ENCODE measurements at places on chromosomes 4 and X.

DNA sequence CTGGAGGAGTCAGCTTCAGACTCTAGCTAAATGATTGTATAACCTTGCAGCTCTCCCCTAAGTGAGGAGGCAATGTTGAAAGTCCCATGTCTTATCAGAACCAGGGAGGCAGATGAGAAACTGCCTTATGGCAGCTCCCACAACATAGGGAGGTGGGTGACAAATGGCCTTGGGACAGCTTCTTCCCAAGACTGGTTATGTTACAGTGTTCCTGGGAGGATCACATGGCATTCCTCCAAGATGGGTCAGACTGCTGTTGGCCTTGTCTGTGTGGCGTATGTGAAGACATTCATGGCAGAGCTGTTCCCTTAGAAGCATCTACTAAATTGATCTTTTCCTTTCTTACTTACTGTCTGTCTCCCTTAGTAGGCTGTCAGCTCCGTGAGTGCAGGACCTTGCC, 42.0 kb downstream of the HPRT1 start:
- no peak for DNase-seq

DNA sequence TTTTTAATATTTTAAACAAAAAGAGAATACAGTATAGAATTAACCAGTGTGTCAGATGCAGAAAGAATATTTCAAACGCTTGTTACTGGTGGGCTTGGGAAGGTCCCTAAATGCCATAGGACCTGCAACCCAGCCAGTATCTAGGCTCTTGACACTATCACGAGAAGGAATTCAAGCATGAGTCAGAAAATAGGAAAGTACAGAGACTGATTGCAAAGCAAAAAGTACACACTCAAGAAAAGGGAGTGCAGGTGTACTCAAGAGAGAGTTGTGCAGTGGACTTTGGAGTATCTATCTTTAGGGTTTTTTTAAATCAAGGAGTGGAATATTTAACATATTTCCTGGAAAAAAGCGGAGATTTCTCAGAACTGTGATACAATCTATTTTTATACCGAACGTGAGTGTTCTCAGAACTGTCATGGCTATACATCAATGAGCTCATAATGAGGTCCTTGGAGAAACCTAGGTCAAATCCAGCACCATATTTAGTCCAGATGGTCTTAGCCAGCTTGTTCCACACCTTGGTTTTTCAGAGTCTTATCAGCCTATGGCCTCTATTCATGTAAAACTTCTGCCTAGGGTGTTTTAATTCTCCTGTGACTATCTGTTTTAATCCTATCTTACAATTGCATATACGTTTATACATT, 291.8 kb upstream of the FAT4 start:
- no peak for DNase-seq

DNA sequence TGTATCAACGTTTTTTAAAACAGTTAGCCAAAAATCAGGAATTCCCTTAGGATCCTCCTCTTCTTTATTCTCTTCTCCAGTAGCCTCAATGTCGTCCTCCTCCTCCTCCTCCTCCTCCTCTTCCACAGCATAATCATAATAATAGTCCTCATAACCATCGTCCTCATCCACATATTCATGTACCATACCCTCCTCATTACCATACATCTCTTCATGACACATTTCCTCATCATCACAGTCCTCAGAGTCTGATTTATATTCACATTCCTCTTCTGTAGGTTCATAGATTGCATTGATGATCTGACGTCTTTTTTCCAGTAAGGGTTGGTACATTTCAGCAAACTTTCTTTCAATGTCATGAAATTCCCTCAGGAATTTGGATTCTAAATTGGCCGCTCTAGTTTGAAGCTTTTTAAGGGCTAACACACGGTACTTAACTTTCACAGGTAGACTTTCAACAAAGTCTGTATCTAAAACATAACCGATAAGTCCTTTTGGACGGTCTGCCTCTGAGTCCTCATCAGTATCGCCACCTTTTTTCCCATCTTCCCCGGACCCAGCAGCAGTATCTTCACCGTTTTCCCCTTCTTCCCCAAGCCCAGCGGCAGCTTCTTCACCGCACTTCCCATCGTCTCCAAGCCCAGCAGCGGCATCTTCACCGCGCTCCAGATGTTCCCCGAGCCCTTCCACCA, 771 bp downstream of the NAP1L2 start:
- DNase-seq, result no peak

DNA sequence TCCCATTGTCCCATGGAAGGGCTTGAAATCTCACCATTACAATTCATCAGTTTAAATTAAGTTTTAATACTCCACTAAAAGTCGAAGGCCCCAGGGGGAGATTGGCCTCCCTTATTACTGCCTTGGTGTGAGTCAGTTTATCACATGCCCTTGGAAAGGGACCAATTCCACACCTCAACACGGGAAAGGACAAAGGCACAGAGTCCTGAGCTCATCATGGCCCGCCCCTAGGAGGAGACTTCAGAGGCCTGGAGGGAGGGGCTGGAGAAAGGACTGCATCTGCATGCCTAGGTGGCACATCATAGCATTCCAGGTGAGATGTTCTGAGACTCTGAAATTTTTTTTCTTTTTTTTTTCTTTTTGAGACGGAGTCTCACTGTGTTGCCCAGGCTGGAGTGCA, 2.8 kb upstream of the SEL1L3 start:
- no peak for DNase-seq

GRCh38 chr4:162510115-162510514, 346.3 kb upstream of the FSTL5 start:
- DNase-seq, result no peak

- DNase-seq, result no peak
Measured at GRCh38 chr4:4271912-4272311, 18.0 kb downstream of the LYAR start.

GRCh38 chr4:80240976-80241375, 25.5 kb upstream of the FGF5 start:
- no peak for DNase-seq

DNA sequence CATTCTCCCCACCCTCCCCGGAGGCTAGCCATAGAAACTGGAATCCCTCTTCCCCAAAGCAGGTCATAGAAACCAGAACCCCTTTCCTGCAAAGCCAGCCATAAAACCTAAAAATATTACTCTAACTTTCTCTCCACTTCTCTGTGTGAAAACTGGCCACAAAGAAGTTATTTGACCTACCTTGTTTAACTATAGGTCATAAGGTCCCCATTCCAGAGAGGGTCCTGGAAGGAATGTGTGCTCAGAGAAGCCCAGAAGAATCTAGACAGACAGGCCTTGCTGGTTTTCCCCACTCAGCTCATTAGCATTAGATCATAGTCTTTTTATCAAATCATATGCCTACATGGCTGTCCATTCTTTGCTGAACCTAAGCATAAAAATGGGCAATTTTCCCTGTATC, 52.8 kb upstream of the TEX13A start:
- no peak for DNase-seq

- DNase-seq, result no peak
Measured at GRCh38 chr4:35884714-35885480, 359.4 kb downstream of the ARAP2 start.

- no peak for DNase-seq
Measured at GRCh38 chr4:114386637-114387233, 211.9 kb upstream of the UGT8 start.
